ENCODE measurements at places on chromosomes 1 and 21.

DNA sequence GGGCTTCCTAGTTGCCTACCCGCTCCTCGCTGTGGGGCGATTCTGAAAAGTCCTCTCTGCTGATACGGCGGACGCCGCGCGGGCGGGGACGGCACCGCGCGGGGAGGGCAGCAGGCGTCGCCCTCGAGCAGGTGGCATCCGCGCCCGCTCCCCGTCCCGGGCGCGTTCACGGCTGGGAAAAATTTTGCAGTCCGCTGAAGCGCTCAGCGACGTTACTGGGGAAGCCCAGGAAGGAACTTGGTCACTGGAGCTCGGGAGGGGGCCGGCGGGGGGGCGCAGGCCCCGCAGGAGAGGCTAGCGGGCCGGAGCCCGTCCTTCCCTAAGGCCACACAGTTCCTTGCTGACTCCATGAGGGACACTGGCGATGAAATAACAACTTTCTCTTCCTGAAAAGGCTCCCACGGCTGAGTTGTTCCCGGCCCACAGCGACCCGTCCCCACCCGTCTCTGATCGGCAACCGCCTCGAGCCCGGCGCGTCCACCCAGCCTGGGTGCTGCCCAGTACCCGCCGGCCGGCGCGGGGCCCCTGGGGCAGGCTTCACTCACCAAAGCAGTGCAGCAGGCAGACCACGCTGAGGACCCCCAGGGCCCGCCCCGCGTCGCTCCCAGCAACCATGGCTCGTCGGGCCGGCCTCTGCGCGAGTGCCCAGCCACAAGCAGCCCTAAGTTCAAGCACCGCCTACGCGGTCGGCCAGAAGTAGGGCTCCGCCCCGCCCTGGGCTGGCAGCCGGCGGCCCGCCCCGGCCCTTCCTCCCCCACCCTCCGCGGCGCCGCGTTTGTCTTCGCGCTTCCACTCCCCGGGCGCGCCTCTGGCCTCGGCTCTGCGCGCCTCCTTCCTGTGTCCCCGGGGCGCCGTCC lies at the start of gene CD58:
Gene CD58 (minus strand): TSS at position 669 of the 857 bp plus-strand sequence. CDS start 54 bp downstream, at position 615.
- peak; percentile 42 for DNase-seq

DNA sequence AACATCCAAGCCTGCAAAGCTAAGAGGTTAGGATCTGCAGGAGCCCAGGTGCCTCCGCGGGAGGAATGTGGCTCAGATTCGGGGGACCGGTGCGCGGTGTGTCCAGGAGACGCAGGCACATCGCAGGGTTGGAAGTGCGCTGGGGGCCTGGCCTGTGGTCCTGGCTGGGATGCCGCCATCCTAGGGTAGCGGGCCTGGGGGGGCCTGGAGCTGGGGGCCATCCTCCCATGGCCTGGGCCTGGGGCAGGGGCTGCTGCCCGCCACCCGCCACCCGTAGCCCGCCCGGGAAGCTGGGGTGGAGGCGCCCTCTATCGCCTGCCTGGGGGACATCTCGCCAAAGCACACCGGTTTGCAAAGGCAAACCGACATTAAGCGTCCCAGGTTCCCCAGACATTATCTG lies 170.6 kb upstream of the ARHGEF16 start:
- DNase-seq: no peak

- no peak for DNase-seq
Observed at GRCh38 chr1:65150583-65151263, 2.7 kb downstream of the AK4 start.

GRCh38 chr1:154129391-154129970 lies 25.4 kb downstream of the NUP210L start:
- no peak for DNase-seq

- peak; percentile 72 for DNase-seq
Observed at GRCh38 chr21:29232530-29233255, 66.0 kb upstream of the BACH1 start.

- DNase-seq: no peak
Observed at GRCh38 chr1:48948562-48948961, 171.9 kb upstream of the BEND5 start.

- DNase-seq: no peak
Observed at GRCh38 chr1:64240206-64240605, 36.8 kb downstream of the UBE2U start.

DNA sequence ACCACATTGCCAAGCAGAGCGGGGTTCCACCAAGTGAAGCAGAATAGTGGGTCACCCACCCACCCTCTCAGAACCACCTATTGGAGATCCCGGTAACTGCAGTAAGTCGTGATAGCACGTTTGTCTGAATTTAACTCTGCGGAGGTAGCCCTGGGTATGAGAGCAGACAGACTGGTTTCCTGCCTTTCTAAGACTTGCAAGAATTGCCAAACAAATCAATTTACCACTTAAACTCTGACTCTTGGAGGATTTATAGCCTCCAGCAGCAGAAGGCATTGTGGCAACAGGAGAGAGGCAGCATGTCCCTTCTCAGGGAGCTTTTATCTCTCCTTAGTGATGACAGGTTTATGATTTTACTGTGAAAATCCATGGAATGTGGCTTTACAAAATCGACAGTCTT lies 287.9 kb upstream of the FMN2 start:
- no peak for DNase-seq

All from HS-5 (cell line).